ENCODE measurements at places on chromosomes 7 and 10. TPM values are rescaled to one million over a fixed set of nuclear protein-coding genes. Genes with fewer than 3 reads are reported as not detected.

Gene INTS1
- total RNA-seq = 86.4 TPM

Gene LMOD2
- not detected for total RNA-seq

Gene CYP2E1
- 0.86 TPM for total RNA-seq

Gene ATP5MK
- 438 TPM for total RNA-seq

Gene ENTPD1
- 2.8 TPM for total RNA-seq

Gene PRR15
- total RNA-seq = not detected

Gene ZNF727
- total RNA-seq = not detected

Gene CAMK2B
- 0.76 TPM for total RNA-seq

GRCh38 chr10:126375926-126376554, 12.2 kb downstream of the ADAM12 start:
- DNase-seq = no peak

DNA sequence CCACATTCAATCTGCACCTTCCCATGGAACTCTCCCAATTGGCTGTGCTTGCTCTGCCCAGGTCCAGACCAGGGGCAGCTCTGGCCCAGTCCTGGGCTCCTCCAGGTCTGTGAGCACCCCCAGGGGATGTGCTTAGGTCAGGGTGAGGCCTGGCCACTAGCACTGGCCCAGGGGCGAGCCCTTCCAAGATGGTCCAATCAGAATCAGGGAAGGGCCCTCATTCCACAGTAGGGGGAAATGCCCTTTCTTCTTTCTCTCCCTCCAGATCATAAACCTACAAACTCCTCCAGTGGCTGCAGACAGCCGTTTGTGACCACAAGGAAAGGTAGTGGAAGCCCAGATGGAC, 157.0 kb downstream of the PRKAG2 start:
- DNase-seq = no peak

- DNase-seq = no peak
Measured at GRCh38 chr10:91296471-91296870, 76.0 kb downstream of the PCGF5 start.

DNA sequence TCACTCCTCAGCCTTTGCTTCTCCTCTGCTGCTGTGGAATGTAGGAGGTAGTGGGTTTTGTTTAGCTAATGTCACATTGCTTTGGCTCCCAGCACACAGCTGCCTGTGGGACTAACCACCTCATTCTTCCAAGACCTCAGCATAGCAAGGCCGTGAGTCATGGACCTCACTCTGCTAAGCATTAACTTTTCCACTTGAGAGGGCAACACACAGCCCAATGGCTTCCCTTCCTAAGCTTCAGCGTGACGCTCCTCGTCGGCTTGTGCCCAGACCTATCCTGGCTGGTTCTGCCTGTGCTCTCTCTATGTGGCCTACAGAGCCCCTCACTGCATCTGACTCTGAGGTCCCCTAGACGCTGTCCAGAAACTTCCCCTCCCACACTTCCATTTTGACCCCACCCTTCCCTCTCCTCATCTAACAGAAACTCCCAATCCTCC, 23.3 kb downstream of the MYOF start:
- peak; percentile 36 for DNase-seq

- no peak for DNase-seq
Measured at GRCh38 chr7:117043108-117043825, 90.0 kb downstream of the ST7 start.

- no peak for DNase-seq
Measured at GRCh38 chr10:89438525-89438924, 24.2 kb downstream of the IFIT5 start.

DNA sequence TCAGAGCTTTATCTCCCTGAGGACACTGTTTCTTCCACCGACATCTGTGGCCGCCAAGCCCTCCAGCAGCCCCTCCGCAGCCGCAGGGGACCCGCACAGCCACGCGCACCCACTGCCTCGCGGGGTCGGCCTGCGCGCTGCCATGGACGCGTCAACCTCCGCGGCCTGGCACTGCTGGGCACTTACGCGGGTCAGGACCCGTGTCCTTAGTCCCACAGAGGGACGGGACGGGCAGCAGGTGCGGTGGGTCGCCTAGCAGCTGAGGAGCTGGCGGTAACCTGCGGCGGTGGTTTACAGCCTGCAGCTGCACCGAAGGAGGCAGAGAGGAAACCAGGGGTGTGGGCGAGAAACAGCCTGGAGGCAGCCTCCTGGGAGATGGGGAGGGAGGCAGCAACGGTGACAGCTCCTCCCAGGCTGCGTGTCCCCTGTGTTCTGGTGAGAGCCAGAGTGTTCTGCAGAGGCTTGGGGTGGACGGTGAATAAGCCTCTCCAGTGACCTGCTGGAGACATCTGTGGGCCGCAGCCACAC, 61.3 kb downstream of the SEC61G start:
- no peak for DNase-seq

GRCh38 chr7:32479574-32480200, 10.5 kb downstream of the LSM5 start:
- DNase-seq = no peak

DNA sequence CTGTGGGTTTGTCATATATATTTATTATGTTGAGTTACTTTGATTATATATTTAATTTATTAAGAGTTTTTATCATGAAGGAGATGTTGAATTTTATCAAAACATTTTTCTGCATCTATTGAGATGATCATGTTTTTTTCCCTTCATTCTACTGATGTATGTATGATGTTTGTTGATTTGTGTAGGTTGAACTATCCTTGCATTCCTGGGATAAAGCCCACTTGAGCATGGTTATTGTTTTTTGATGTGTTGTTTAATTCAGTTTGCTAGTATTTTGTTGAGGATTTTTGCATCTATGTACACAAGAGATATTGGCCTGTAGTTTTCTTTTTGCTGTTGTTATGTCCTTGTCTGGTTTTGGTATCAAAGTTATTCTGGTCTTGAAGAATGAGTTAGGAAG, 31.1 kb downstream of the SCART1 start:
- no peak for DNase-seq

DNA sequence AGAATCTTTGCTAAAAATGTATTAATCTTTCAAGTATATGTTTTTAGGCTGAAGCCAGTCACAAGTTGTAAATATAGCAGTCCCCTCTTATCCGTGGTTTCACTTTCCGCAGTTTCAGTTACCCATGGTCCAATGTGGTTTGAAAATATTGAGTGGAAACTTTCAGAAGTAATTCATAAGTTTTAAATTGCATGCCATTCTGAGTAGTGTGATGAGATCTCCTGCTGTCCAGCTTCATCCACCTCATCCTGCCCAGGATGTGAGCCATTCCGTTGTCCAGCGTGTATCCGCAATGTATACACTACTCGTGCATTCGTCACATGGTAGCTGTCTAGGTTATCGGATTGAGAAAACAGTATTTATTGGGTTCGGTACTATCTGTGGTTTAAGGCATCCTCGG, 12.2 kb downstream of the PDCD4 start:
- DNase-seq = no peak

- DNase-seq = no peak
Measured at GRCh38 chr7:114924038-114924712, 2.3 kb downstream of the MDFIC start.

GRCh38 chr10:121648493-121648892, 50.2 kb upstream of the FGFR2 start:
- no peak for DNase-seq

GRCh38 chr7:72260406-72260805, 151.7 kb downstream of the CALN1 start:
- DNase-seq = no peak

GRCh38 chr7:73628504-73628903, 4.2 kb upstream of the MLXIPL start:
- no peak for DNase-seq

DNA sequence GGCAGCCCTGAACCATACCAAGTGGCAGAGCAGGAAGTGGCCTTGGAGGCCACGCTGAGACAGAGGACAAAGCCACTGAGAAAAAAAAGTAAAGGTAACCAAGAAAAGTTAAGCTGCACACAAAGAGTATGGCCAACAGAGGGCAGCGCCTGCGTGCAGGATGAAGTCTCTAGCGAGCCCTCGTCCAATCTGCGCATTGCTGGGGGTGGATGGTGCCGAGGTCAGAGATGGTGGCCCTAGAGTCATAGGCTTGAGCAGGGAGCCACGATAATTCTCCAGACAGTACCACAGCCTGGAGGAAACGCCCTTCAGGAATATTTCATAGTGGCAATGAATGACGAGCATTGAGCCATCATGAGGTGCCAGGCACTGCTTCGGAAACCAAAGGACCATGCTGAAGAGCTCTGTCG, 9.7 kb downstream of the ATP6V0E2 start:
- DNase-seq = peak; percentile 73

- no peak for DNase-seq
Measured at GRCh38 chr7:141454338-141454737, 96.9 kb upstream of the AGK start.

GRCh38 chr7:94904982-94905381, 2.4 kb upstream of the PPP1R9A start:
- DNase-seq = no peak

DNA sequence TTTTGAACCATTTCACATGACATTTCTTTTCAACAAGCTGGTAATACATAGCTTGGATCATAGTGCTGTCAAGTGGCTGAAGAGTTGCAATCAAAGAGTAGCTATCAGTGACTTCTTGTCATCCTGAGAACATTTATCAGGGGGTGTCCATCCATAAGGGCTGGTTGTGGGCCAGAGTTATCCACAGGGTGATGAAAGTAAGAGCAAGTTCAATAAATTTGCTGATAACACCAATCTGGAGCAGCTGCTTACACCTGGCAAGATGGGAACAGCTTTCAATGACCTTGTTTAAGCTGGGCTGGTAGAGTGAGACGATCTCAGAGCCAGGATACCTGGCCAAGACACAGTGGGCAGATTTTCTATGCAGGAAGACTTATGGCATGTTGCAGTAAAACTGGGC, 96.3 kb upstream of the IMMP2L start:
- no peak for DNase-seq

DNA sequence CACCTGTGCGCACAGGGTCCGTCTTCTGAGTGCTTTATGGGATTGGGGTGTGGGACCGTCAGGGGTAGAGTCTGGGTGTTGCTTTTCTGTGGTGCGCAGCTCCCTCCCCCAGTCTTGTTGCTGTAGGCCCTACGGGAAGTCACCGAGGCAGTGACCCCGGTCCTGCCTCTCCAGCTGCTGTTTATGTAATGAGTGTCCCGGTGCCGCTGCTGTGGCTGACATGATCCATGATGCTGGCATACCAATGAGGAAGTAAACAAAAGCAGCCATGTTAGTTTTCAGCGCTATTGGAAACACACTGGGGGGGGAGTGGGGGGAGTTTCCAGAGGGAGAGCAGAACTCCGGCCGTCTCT, 1.1 kb downstream of the TRIM8 start:
- peak; percentile 67 for DNase-seq

DNA sequence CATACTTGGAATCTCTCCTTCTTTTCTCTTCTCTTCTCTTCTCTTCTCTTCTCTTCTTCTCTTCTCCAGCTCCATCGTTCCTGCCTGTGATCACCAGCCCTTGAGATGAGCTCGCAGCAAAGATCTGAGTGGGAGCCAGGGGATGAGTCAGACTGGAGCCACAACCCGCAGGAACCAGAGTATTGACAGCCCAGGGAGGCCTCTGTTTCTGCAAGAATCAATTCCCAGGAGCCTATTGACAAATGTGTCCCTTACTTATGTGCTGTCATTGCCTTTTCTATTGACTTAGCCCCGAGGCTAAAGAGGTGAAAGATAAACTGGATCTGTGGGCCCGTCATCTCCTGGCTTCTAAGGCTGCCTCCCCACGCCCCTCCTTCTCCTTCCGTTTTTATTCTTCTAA, 13.1 kb upstream of the HABP2 start:
- DNase-seq = peak; percentile 11

- DNase-seq = no peak
Measured at GRCh38 chr10:129483430-129484010, 16.5 kb downstream of the MGMT start.

GRCh38 chr10:131427281-131427680, 115.8 kb upstream of the TCERG1L start:
- DNase-seq = no peak

DNA sequence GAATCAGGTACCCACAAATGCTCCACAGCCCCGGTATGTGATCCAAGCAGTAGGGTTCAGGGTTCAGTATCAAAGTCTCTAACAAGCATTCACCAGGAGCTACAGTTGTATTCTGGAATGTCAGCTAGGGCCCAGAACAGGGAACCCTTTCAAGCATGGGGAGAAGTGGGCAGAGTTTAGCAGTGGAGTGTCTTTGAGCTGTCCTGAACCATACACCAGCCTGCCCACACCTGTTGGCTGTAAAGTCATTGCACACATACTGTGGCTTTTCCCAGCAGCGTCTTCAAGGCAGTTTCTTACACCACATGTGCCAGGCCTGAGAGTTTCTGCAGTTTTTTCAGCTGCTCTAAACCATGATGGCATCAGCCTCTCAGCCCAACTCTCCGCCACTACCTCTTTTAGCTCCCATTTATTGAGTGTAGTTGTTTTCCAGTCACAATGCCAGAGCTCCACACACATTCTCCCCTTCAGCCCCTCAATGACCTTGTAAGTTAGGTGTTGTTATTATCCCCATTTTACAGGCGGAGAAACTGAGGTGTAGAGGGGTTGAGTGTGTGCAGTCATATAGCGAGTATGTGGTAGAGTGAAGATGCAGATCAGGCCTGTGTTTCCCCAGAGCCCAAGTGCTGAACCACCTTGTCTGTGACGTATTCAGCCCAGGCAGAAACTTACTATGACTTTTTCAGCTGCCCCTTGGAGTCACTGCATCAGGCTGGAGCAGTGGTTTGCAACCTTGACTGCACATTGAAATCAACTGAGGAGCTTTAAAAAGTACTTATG, 83.1 kb downstream of the CHN2 start:
- DNase-seq = peak; percentile 33

DNA sequence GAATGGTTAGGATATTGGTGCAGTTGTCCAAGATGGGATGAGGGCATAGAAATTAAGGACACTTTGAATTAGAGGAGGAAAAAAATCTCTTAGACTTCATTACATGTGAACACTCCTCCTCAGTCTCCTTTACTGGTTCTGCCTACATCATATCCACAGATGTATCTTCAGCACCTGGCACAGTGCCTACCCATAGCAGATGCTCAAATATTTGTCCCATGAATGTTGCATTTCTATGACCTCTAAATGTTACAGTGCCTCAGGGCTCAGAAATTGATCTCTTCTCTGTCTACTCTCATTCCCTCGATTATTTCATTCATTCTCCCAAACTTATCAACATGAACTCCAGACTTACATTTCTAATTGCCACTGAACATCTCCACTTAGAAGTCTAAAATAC, 17.1 kb downstream of the CNNM1 start:
- DNase-seq = no peak

DNA sequence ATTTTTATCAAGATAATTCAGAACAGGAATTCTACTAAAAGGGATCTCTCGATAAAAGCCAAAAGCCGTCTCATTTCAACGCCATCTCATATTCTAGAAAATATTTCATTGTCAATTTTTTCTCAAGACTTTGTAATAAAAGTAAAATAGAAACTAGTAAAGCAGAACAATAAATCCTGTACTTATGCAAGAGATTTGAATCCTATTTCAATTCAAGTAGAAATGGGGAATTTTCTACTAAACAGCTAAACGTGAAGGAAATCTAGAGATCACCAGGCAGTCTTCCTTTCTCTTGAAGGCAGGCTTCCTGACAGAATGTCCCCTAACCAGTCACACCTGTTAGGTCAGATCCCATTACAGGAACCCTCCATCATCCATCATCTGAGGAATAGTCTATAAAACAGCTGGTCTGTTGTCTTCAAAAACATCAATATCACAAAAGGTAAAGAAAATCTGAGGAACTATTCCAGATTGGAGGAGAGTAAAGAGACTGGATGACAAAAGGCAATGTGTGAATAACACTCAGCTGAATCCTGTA, 23.7 kb downstream of the USP6NL start:
- DNase-seq = no peak

Measured in activated CD4-positive, alpha-beta memory T cell treated with anti-CD3 and anti-CD28 coated beads for 36 hours (primary cell).